ENCODE measurements at places on chromosomes 12 and 14.

GRCh38 chr14:90096566-90096965, 34.8 kb downstream of the KCNK13 start:
- no peak for DNase-seq

- DNase-seq, result no peak
These were observed 1.3 kb downstream of the CD4 start for GRCh38 chr12:6790496-6791150.

GRCh38 chr14:32825058-32825457, 113.6 kb upstream of the NPAS3 start:
- no peak for DNase-seq

DNA sequence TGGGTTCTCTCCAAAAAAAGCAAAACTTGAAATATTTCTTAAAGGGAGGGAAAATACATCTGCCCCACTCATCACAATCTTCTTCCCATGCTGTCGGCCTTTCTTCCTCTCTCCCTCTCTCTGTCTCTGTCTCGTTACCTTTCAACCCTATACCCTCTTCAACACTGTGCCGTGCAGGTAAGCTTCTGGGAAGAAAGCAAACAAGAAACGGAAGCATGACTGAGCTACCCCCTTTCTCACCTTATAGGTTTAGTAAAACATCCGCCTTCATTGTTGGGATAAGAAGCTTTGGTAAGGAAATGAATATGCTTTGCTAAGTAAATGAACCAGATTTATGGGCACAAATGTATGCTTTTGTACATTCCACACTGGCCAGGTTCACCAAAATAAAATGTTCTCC, 63.0 kb downstream of the TMEM30B start:
- DNase-seq, result no peak

- no peak for DNase-seq
These were observed 228.9 kb upstream of the EGLN3 start for GRCh38 chr14:34179727-34180126.

DNA sequence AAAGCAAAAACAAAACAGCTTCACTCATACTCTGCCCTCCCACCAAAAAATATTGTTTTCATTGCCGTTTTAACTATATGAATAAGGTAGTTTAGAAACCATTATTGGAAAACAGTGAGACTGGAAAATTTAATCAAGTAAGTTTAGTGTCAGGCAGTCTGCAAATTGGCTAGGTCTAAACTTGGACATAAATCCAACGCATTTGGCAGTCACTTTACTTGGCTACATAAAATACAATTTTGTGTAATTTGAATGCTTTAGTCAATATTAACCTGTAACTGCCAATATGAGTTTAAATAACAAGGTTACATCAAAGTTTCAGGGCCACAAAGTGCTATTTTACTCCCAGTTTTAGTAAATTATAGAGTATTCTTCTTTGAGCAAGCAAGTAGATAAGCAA, 202.3 kb upstream of the SLC38A2 start:
- DNase-seq, result no peak

DNA sequence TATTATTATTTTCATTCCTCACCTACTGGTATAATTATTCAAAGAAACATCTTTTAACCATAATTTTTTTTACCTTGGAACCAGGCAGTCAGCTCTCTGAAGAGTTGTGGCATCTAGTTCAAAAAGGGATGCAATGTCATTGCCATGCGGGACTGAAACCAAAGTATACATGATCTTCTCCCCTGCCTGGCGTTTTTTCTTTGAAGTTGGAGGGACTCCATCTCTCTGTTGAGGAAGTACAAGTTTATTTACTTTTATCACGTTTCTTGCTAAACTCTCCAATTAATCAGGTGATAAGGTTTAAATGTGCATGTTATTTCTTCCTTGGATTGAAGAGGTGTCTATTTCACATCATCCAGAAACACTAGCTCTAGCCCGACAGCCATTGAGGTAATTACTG, 146.6 kb downstream of the ITPR2 start:
- no peak for DNase-seq

DNA sequence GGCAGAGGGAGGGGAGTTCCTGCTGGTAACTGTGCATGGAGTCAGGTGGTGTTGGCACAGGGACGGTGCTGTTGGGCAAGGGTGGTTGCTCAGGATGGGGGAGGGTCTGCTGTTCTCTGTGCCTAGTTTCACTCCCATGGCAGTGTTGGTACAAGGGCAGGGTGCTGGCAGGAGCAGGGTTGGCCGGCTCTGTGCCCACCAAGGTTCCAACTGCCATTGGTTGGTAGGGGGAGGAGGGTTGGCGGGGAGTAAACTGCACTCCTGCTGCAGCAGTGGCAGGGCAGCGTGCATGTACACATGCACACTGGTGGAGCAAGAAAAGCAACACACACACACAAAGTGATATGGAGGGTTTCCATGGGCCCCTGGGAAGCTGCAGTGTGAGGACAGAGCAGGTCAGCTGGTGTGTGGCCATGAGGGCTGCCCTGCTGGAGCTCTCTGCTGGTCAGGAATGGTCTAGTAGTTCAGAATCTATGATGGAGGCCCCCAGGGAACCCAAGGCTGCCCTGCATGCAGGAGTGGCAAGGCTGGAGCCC, 269.9 kb upstream of the MGAT4C start:
- DNase-seq, result no peak

DNA sequence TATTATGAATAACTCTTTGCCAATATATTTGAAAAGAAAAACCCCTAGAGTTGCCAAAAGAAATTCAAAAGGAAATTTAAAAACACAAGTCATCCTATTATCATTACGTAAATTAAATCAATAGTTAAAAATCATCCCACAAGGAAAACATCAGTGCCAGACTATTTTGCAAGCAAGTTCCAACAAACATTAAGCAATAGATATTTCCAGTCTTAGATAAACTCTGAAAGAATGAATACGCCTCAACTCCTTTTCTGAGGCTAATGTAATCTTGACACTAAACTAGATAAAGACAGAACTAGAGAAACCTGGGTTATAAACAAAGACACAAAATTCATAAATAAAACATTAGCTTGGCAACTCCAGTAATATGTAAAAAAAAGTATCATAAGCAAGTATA, 245.9 kb downstream of the FOXN3 start:
- DNase-seq, result no peak

DNA sequence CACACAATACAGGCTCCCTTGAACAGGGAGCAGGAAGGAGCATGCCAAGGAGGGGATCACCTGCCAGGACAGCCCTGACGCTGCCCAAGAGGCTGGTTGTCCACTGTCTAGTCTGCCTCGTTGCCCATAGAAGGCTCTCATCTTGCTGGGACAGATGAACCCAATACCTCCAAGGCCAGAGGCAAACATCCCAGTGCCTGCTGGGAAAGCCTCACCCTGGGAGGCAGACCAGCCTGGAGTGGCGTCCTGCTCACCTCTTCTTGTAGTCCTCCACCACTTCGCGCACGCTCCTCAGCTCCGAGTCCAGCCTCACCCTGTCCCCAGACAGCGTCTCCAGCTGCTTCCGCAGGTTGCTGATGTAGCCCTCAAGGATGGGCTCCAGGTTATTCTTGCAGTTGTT, 2.4 kb downstream of the KRT73 start:
- no peak for DNase-seq

DNA sequence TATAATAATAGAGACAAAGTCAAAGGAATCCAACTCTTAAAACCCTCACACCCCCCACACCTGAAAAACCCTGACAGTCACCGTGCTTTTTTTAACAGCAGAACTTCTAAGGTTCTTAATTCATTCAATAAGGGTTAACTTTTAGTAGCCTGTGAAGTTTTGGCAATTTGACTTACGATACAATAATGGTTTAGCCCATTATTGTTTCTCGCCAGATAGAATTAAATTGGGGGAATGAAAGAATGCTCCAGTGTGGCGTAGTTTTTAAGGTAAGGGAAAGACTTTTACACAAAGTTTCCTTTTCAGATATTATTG, 604 bp upstream of the MAGOHB start:
- DNase-seq, result no peak

- DNase-seq, result peak; percentile 57
These were observed 208.5 kb downstream of the C12orf50 start for GRCh38 chr12:87820524-87821202.

DNA sequence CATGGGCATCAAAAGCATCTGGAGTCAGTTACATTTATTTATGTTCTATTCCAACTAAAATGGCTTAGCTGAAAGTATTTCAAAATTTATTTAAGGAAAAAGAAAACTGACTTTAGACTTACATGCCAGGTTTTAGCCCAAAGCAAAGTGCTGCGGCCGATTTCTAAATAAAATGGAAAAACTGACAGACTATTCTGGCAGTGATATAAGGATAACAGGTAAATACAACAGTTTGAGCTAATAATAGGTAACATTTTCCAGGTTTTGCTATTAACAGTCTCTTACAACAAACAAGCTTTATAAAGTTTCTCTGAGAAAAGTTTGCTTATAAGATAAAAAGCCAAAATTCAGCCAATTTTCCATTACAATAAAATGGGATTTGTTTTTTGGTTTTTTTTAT, 937.2 kb upstream of the FLRT2 start:
- no peak for DNase-seq

DNA sequence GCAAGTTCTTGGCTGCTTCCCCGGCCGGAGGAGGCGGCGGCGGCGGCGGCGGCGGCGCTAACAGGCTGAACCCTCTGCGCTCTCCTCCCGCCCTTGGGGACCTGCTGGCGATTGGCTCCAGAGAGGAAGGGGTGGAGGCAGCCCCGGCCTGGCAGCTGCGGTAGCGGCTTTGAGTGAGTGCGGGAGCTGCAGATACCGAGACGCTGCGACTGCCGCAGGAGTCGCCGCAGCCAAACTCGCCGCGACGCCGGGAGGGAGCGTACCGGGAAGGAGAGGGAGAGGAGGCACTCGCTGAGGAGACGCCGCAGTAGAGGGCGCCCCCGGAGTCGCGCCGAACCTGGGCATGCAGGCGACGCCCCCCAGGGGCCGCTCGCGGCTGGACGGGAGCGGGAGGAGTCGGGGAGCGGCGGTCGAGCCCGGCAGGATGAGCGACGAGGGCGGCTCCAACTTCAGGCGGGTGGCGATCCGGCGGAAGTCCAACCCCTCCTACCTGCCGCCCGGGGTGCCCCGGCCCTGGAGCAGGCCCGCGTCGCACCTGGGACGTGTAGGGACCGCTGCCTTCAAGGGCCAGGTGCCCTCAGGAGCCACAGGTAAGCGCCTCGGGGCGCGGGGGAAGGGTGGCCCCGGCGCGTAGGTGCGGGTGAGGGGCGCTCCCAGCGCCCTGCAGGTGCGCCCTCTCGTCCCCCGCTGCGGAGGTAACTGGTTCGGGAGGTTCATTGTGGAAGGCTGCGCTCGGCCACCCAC, at the start of gene FGD4:
Gene FGD4 (plus strand): TSS at position 189 of the 744 bp plus-strand sequence.
- peak; percentile 99 for DNase-seq

DNA sequence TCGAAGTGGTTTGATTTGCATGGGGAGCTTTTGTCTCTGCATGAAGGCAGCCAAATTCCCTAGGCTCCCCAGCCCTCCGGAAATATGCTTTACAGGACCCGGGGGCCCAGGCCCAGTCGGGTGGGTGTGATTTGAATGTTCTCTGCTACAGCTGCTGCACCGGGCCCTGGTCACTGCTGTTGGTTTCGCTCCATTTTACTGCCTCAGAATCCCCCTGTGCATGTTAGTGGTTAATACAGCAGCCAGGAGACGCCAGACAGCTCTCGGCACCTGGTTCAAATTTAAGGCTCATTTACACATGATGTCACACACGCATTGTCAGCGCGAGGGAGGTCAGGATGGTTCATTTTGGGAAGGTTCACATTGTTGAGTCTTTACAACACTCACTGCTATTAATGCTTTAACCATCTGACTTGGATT, 99.6 kb downstream of the SLC38A6 start:
- no peak for DNase-seq

Data from islet precursor cell (in vitro differentiated cells).